ENCODE measurements at places on chromosomes 1 and 21.

- DNase-seq: no peak
These were observed 197.3 kb downstream of the HUNK start for GRCh38 chr21:32070126-32070525.

- no peak for DNase-seq
These were observed 28.5 kb downstream of the CAMK1G start for GRCh38 chr1:209611771-209612570.

- DNase-seq: no peak
These were observed 75.4 kb downstream of the PLD5 start for GRCh38 chr1:242448910-242449645.

- no peak for DNase-seq
These were observed 421.8 kb downstream of the PTBP2 start for GRCh38 chr1:97143236-97143882.

- no peak for DNase-seq
These were observed 46.3 kb downstream of the MAP10 start for GRCh38 chr1:232851532-232851931.

GRCh38 chr1:14365301-14365988 lies 233.0 kb upstream of the KAZN start:
- DNase-seq: no peak

DNA sequence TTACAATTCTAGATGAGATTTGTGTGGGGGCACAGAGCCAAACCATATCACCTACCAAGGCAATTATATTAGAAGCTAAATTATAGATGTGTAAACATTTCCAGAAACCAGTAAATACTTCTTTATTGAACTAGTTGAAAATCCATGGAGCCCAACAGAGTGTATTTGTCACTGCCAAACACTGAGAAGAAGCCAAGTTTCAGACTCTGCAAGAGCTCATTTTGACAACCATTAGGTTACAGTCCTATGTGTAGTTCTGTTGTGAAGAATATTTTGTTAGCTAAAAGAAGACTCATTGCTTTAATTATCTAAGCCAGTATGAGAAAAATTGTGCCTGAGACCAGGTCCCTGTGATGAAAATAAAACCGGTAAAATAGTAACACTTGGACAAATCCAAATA lies 358.9 kb upstream of the SGIP1 start:
- no peak for DNase-seq

GRCh38 chr1:192238421-192238820 lies 78.4 kb upstream of the RGS21 start:
- no peak for DNase-seq

- DNase-seq: no peak
These were observed 62.9 kb downstream of the TBX19 start for GRCh38 chr1:168343566-168343965.

- no peak for DNase-seq
These were observed 33.4 kb downstream of the ABCG1 start for GRCh38 chr21:42252325-42252654.

DNA sequence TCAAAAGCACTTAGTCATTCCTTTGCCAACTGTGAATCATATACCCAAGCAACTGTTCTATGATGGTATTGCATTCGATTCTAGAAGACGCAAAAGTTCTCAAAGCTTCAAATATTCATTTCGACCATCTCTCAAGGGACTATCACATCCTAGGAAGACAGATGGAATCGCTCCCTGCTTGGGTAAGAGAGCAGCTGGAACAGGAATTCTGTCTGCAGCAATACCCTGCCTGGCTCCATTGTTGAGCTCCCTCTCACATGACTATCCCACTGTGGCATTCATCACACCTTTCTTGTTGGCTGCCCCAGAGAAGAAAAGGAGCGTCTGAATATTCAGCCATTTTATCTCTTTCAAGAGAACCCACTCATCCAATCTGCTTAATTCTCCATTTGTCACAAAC lies 397.7 kb downstream of the NTNG1 start:
- DNase-seq: no peak

- no peak for DNase-seq
These were observed 872 bp upstream of the PINK1 start for GRCh38 chr1:20632386-20632785.

GRCh38 chr1:113434081-113434873 lies 44.0 kb downstream of the MAGI3 start:
- no peak for DNase-seq

DNA sequence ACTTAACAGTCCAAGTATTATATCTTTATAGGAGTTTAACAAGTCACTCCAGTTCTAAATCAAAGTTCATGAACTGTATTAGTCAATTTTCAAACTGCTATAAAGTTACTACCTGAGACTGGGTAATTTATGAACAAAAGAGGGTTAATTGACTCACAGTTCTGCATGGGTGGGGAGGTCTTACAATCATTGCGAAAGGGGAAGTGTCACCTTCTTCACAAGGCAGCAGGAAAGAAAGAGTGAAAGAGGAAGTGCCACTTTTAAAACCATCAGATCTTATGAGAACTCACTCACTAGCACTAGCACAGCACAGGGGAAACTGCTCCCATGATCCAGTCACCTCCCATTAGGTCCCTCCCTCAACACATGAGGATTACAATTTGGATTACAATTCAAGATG lies 70.0 kb downstream of the CLCA4 start:
- DNase-seq: no peak
